ENCODE measurements at places on chromosomes 5 and 9. TPM values are rescaled to one million over a fixed set of nuclear protein-coding genes. Genes with fewer than 3 reads are reported as not detected.

DNA sequence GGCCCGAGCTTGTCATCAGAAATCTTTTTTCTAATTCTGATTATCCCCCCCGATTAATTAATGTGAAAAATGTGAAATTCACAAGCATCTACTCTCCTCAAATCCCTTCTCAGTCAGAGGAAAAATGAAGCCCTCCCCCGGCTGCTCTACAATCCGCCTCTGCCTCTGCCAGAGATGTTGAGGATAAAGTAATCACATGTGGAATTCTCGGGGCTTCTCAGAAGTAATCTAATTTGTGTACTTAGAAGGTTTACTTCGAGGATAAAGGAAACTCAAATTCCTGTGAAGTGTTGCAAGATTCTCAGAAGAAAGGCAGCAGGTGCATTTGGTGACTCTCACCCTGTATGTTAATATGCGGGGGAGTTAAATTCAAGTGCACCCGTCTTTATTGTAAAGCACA, 726.1 kb upstream of the ADAMTS16 start:
- DNase-seq, result no peak

DNA sequence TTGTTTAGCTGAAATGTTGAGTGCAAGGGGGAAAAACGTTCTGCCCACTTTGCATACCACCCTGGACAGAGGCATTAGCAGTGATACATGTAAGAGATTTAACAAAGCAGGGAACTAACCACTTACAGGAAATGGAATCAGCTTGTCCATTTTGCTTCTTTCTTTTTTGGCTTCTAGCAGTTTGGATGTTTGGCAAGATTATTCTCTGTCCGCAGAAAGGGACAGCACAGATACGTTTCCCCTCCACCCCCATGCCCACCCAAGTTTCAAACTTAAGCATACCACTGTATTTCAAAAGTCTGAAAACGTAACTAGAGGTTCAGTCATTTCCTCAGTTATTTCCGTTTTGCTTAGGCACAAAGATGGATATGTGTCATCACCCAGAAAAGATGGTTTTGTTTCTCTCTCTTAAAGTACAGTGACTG, 118.4 kb downstream of the GDNF start:
- DNase-seq, result no peak

DNA sequence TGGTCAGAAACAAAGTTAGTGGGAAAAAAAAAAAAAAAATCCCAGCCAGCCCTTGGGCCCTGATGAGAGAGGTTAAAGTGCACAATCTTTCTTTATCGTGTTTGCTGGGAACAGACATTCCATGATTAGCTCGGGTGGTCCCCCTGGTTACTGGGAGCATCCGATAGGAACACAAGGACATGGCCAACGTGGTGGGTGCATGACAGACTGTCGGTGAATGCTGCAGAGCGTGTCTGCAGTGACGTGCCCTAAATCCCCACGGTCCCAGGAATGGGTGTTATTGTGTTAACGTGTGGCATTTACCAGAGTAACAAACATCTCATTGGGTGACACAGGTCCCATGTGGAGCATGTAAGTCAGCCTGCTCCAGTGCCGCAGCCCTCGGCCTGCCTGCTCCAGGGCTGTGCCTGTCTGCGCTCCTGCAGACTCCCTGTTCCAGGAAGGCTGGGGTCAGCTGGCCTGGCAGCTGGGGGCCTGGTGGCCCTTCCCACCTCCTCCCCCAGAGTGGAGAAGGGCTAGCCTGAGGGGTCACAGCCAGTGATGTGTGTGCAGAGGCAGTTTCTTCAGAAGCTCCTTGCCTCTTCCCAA, 34.3 kb upstream of the TBC1D2 start:
- no peak for DNase-seq

DNA sequence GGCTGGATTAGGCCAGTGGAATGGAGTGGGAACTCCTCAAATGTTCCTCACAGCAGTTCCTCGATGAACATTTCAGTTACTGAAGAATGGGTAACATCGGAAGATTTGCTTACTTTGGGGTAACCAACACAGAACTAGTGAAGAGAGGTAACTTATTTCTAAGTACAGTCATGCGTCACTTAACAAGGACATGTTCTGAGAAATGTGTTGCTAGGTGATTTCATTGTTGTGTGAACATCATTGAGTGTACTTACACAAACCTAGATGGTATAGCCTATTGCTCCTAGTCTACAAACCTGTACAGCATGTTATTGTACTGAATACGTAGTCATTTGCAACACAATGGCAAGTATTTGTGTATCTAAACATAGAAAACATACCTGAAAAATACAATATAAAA, 228.3 kb downstream of the MAST4 start:
- DNase-seq, result no peak

- DNase-seq, result no peak
Measured at GRCh38 chr5:94313188-94313587, 305.2 kb downstream of the KIAA0825 start.

DNA sequence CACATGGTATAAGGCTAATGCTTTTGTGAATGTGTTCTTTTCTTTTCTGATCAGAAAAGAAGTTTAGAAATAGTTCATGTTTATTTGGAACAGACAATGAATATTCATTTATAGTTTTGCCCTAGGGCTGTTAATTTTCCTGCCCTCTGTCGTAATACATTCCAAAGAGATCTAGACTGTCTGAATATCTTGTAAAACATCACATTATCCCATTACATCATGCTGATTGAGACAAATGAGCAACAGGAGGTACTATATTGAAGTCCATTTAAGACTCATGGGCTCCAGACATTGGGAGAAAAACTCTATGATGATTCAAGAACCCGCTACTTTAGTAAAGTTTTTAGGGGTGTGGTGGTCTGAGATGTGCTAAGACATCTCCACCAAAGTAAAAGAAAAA, 121.2 kb upstream of the MAP1B start:
- DNase-seq, result no peak

DNA sequence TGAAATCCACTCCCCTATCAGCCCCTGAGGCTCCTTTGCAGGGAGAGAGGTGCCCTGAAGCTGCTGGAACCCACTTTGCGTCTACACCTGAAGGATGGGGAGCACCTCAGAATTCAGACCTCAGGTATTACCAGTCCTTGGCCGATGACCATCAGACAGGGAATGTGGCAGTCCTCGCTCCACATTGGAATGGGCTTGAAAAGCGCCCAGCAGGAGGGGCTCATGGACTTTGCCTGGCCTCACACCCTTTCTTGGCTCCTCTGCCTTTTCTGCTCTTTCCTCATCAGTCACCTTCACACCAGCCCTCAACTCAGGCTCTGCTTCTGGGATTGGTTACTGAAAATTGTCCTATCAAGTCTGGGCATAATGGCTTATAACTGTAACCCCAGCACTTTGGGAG, 83.9 kb downstream of the BARX1 start:
- DNase-seq, result no peak

DNA sequence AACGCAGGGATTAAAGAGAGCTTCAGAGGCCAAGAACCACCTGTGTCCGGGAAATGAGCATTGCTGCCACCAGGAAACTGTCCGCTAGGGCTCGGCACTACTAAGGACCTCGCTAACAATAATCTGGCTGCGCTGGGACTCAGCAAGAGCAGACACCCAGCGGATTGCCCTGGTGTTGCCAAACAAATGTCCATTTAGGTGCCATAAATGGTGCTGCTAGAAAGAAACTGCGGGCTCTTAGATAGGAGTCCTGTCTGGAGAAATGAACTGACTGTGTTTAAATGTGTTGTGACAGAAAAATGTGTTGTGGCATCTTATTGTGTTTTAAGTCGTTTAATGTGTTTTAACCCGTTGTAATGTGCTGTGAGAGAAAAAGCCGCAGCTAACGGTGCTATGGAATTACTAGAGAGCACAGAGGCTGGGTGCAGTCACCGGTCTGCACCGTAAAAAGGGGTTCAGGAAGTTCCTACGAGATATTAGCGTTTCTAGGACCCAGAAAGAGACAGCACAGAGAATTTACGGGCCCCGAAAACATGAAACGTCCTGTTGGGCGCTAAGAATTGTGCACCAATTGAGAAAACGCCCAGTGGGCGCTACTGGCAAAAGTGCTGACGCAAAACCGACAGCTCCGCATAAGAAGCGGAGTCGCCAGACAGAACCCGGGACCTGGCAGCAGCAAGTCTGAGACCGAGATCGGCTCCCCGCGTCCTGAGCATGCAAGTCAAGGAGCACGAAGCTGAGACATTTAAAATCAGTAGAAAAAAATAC, 90.6 kb downstream of the ANXA2R start:
- peak; percentile 18 for DNase-seq

GRCh38 chr5:128825826-128826225, 139.5 kb upstream of the SLC27A6 start:
- DNase-seq, result peak; percentile 14

- DNase-seq, result no peak
Measured at GRCh38 chr5:9058666-9059065, 487.2 kb downstream of the SEMA5A start.

- DNase-seq, result peak; percentile 96
Measured at GRCh38 chr9:126914458-126915280, at the start of gene RALGPS1. TSS of gene RALGPS1 (plus strand) at chr9:126914782. CDS start at chr9:126962290, 47,508 bp downstream.

GRCh38 chr5:45385321-45386058, 310.7 kb downstream of the HCN1 start:
- peak; percentile 7 for DNase-seq

The PCDHGA8 gene
- 1.6 TPM for total RNA-seq

The GTF2H2 gene
- 28.9 TPM for total RNA-seq

The SURF6 gene
- total RNA-seq, result 26.7 TPM

Data from myocyte (in vitro differentiated cells).